Activated T-helper 17 cell treated with anti-CD3 and anti-CD28 coated beads, Interleukin-2, amount 50 U/mL, for 72 hours (primary cell): ENCODE measurements at places on chromosomes 5 and 9. TPM values are rescaled to one million over a fixed set of nuclear protein-coding genes. Genes with fewer than 3 reads are reported as not detected.

DNA sequence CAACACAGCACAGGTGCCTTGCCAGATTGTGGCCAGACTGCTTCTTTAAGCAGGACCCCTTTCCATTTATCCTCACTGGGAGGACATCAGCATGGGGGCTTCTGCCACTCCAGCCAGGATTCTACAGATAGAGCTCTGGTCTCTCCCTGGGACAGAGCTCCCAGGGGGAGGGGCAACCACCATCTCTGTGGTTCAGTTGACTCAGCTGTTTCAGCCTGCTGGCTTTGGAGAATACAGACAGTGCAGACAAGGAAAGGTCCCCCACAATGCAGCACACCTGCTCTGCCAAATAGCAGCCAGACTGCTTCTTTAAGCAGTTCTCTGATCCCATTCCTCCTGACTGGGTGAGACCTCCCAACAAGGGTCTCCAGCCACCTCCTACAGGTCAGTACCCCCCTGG, 132.8 kb downstream of the OR2K2 start:
- ATAC-seq = no peak

DNA sequence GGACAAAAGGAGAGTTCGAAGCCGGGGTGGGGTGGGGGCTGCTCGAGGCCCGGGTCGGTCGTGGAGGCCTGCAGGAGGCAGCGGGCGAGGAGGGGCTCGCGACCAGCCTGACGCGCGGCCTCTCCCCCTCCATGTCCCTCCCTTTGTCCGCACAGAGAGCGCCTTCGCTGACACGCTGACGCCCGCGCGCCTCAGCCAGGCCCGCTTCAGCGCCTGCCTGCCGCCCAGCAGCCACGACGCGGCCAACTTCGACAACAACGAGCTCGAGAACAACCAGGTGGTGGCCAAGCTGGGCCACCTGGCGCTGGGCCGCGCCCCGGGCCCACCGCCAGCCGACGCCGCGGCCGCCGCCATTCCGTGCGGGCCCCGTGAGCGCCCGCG, 42.2 kb downstream of the NEURL1B start:
- ATAC-seq = no peak

DNA sequence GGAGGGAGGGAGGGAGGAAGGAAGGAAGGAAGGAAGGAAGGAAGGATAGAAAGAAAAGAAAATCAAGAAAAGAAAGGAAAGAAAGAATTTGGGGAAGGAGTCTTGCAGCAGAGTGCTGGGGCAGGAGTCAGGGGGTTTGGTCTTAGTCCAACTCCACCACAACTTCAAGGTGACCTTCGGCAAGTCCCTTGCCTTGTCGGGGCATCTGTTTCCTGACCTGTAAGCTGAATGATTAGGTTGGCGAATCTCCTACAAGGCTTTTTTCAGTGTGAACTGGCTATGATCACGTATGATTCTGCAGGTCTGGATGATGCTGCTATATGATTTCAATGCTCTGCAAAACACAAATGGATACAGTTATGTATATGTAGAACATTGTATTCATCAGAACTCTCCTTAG, 20.1 kb downstream of the SMIM23 start:
- ATAC-seq = no peak

DNA sequence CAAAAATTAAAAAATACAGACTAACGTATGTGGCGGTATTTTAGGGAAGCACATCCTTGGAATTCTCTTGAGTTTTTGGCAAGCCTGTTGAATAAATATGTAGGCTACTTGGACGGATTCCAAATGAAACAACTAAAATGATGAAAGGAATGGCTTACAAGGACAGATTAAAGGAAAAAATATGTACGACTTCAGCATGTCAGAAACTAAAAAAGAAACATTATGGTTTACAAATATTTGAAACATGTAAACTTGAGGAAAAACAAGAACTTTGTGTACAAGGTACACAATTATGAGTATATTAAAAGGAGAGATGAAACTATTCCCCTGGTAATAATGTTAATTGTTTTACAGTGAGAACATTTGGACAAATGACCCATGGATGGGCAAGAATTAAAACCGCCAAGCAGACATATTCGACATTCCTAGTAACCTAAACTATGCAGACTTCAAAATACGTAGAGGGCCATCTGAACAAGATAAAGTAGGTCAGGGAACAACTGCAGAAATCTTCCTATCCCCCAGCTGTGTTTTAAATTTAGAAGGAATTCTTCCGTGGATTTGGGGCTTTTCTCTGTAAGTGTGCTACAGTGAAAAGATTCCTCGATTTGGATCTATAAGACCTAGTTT, 12.5 kb downstream of the EDIL3 start:
- no peak for ATAC-seq

GRCh38 chr5:59666440-59667068, 227.0 kb downstream of the PDE4D start:
- no peak for ATAC-seq

DNA sequence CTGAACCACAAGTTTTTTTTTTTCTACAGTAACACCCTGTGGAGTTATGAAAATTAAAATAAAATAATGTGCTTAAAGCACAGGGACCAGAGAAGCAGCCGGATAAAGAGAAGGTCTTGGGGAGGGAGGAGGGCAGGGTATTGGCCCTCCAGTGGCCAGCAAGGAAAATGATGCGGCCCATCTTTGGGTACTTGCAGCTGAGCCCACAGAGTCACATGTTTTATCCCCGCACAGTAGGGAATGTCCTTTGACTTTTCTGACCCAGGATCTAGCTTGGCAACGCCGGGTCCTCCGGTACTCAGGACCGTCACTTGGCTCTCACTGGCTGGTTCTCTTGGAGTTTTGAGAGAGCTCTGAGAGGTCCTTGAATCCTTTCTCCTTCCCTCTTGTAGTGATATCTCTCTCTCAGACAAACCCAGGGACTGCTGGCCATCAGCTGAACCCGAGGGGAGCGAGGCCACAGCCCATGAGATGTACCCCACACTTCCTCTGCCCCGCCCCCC, 35.3 kb upstream of the HSPA9 start:
- no peak for ATAC-seq

- ATAC-seq = no peak
Observed at GRCh38 chr9:99085949-99086948, 18.7 kb upstream of the TGFBR1 start.

DNA sequence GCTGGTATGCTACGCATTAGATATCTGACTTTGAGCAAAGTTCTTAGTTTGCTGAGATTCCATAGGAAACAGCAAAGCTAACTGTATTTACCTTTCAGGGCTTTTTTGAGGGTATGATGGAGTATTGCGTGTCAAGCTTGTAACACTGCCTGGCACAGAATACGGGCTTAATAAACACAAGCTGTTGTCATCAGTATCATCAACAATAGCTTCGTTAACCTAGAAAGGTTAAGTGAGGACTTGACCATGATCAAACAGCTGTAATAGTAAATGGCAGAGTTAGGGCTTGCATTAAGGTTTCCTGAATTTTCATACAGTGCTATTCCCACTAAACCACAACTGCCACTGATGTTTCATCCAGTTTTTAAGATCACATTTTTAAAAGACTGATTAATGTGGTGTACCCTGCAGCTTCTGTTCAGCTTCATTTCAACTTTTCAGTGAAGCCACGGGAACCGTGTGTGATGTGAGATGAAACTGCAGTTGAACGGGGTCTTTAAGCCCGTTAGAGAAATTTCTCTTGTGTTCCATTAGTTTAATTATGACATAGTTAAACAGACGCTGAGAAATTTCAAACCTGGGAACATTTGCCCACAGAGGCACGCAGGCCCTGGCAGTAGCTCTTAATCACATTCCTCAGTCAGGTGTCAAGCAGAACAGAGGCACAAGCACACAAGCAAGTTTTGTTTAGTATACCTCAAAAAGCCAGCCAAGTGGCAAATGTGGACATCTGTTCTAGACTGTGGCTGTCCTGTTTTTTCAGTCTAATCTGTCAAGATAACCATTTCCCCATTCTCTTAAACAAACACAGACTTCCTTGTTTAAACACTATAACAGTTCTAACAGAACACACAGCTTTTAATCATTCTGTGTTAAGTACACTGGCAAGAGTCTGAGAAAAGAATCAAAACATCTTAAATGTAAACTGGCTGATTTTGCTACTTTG, 147.1 kb downstream of the ZNF608 start:
- no peak for ATAC-seq

GRCh38 chr5:178341091-178341850, 108.7 kb upstream of the PHYKPL start:
- no peak for ATAC-seq

Gene PGGT1B
- 42.9 TPM for total RNA-seq

Gene MPDZ
- total RNA-seq = not detected

Gene ANKRD31
- 0.32 TPM for total RNA-seq

Gene SLC6A18
- not detected for total RNA-seq

Gene PHF24
- not detected for total RNA-seq

Gene NUDT2
- 34.9 TPM for total RNA-seq
